ENCODE measurements at places on chromosomes 4 and X. TPM values are rescaled to one million over a fixed set of nuclear protein-coding genes. Genes with fewer than 3 reads are reported as not detected.

DNA sequence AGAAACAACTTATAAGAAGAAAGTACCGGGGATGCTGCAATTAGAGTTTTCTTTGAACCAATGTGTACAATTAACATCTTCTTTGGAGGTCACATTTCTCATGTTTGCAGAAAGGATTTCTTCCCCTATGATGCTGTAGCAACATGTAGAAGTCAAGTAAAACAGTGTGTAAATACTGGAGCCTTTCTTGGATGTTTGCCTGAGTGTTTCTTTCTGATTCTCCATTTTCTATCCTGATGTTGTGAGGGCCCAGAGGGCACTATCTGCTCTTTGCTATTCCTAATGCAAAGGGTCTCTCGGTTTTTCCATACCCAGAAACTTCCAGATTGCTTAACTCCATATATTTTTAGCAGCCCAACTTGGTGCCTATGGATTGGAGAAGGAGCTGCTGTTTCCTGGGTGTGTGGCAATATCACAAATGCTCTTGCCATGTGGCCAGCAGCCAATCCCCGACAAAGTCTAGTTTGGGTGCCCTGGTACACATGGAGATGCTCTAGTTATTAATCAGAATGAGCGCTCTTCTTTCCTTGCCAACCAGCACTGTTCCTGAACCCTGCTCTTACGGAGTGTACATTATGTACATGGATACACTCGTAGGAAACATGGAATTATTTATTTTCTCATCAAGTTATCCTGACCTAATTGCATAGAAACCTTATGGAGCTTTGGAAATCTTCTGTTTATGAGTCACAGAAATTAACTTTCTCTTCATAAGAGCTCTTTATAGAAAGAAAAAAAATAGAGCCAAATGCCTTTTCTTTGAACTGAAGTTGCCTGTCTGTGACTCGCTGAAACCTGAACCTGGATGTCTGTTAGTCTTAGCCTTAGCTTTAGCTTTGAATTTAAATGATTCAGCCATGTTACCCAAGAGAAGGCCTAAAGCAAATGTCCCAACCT lies 67.0 kb upstream of the GPC4 start:
- DNase-seq: no peak

Gene GATB
- 15.5 TPM for total RNA-seq

DNA sequence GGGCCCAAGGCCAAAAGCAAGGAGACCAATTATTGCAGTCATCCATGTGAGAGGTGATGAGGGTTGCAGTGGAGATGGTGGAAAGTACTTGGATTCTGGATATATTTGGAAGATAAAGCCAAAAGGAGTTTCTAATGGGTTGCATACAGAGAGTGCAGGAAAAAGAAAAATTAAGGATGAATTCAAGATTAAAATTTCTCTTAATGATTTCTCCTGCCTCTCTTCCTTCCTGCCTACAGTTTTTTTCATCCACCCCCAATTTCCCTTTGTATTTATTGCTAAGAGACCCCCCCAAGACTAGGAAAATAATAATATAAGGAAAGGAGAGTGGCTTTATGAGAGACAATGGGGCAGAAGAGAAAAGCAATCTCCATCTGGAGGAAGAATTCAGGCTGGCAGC lies 8.6 kb upstream of the FGF5 start:
- DNase-seq: no peak

- no peak for DNase-seq
Observed at GRCh38 chrX:143674926-143675325, 39.0 kb upstream of the SLITRK4 start.

DNA sequence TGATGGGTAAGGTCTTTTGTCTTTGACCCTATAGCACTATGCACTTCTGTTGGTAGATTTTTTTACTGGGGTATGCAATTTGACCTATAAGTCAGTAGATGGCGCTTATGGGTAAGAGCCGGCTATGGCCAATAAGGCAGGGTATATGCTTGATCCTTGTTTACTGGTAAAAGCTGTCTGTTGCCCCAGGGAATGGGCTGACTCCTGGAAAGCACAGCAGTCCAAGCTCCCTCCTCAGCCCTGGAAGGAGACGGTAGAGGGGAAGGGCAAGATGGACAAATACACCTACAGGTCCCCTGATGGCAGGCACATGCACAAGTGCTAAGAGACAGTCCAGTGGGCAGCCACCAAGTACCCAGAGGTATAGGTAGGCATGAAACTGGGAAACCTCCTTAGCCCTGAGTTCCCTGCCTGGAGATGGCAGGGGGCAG lies 63.7 kb downstream of the ADAMTS3 start:
- DNase-seq: peak; percentile 61

DNA sequence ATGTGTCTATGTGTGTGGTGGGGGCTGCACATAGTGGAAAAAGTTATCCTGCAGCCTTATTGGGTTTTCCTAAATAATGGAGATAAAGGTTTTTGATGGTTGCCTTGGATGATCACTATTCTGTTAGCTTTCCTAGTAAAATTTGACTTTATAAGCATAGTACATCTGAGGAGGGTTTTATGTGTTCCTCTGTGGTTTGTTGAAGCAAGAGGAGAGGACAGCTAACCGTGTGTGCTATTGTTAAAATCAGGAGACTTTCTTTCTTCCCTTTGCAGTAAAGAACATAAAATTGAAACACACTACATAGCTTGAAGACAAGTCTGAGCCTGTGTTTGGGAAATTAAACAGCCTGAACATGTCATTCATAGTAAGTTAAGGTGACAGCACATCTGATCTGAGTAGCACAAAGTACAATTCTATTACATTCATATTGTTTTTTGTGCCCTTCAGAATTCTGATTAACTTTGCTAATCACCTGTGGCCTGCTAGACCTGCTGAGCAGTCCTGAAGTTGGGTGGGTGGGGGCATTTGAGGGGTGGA lies 36.8 kb downstream of the C4orf51 start:
- no peak for DNase-seq

GRCh38 chrX:99507768-99508167 lies 902.3 kb downstream of the PCDH19 start:
- no peak for DNase-seq

GRCh38 chrX:133608406-133608805 lies 193.1 kb upstream of the GPC4 start:
- DNase-seq: no peak

GRCh38 chrX:140099221-140099620 lies 133.9 kb upstream of the CXorf66 start:
- no peak for DNase-seq

DNA sequence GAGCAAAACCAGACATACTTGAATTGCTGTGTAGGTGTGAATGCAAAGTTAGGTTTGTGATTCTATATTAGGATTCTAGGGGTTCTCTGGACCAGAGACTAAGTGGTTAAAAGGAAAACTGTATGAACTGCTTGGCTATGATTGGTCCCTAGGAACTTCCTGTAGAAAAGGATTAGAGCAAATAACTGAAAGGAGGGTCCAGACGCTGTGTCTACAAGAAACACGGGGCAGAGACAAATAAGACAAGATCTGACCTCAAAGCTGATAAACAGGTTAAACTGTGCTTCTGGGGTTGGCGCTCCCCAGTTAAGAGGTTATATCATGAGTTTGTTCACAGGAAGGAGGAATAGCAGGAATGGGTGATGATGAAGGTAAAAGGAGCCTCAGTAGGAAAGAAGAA lies 183.6 kb downstream of the MGST2 start:
- no peak for DNase-seq

DNA sequence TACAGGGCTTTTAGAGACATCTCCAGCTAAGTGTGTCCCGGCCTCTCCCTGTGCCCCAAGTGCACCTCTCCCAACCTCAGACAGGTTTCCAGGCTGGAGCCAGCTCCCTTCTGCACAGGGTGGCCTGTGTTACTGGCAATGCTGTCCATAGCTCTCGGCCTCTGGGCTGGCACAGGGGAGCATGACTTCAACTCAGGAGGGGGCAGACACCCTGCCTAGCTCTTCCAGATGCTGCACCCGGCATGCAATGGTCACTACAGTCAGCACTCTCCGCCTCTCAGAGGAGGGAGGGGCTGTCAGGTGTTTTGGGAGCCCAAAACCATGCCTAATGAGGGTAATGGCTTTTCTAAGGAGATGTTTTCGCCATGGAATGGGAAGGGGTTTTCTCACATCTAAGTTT lies 2.4 kb upstream of the IRAK1 start:
- no peak for DNase-seq

DNA sequence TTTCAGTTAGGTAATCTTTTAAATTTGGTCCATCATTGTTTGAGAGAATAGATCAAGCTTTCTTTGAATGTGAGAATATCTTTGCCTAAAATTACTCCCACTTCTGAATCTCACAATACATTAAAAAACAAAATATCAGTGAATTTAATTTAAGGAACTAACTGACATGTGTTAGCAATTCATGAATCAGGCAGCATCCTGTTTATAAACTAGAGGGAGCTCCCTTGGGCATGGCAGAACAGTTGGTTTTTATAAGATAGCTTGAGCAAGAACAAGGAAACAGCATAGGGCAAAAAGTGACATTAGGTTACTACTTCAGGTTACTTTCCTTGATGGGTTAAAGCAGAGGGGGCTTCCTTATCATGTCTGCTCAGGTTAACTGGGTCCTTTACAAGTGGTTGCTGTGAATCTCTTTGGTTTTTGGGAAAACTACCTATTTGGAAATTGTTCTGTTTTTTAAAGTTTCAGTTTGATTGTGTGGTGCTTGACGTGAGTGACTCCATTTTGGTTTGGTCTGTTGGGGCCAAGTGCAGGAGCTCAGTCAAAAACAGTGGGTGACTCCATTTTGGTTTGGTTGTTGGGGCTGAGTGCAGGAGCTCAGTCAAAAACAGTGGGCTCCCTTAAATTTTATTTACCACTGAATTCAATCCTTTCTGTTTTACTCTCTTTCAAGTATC lies 68.0 kb downstream of the PPEF2 start:
- no peak for DNase-seq

GRCh38 chr4:168585168-168586091 lies 88.6 kb downstream of the PALLD start:
- peak; percentile 86 for DNase-seq
